ENCODE measurements at places on chromosomes 7 and 10. TPM values are rescaled to one million over a fixed set of nuclear protein-coding genes. Genes with fewer than 3 reads are reported as not detected.

The TMEM236 gene
- 2.0 TPM for total RNA-seq

The SLC18A2 gene
- total RNA-seq, result 1.8 TPM

The SNCG gene
- 167 TPM for total RNA-seq

The CAMK2B gene
- total RNA-seq, result 2.8 TPM

DNA sequence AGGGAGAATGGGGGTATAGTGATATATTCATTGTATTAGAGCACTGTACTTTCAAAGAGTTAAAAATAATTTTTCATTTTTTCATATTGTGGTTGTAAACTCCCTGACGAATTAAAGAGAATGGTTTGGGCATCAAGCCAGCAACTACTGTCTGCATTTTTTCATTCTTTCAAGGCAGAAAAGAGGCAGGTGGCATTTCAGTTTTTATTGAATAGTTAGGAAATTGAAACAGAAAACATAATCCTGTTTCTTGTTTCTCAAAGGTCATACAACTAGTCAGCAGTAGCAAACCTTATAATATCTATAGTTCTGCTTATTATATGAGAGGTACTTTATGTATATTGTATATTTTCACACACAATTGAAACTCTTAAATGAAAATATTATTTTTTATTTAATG is 303.9 kb upstream of the KCND2 start:
- no peaks in the 10 kb centered on the region for H3K27me3 ChIP-seq
- H3K4me1 ChIP-seq, result no peaks in the 10 kb centered on the region
- no peak overlapping the region for H3K27ac ChIP-seq
- no peak for DNase-seq

- H3K4me1 ChIP-seq, result no peaks in the 10 kb centered on the region
- no peak for DNase-seq
- H3K27ac ChIP-seq, result no peak overlapping the region
These were observed 333.6 kb upstream of the ZNF32 start for GRCh38 chr10:43982250-43982649.

DNA sequence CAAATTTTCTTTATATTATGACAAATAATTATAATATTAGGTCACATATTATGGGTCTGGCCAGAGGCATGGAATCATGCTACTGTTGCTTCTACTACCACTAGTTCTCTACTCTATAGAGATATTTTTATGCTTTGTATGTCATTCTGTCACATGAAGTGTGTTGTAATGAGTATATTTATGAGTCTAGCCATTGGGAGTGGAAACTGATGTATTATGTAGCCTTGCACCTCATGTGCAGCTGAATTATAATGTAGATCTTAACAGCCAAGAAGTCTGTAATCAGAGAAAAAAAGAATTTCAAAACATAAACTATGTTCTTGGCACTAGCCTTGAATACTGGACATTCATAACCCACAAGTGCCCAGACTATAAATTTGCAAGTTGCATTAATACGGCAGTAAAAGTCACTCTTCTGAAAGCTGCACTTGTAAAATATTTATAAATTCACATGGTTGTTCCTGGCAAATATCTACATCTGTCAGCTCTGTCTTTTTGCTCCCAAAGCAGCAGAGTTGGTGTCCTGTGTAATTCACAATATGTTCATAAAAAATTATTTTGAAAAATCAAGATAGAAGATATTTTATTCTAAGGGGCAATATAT is 48.6 kb upstream of the SKAP2 start:
- DNase-seq, result no peak
- no peaks in the 10 kb centered on the region for H3K27me3 ChIP-seq
- H3K4me1 ChIP-seq, result no peaks in the 10 kb centered on the region
- no peaks in the 10 kb centered on the region for H3K36me3 ChIP-seq
- H3K27ac ChIP-seq, result no peak overlapping the region

DNA sequence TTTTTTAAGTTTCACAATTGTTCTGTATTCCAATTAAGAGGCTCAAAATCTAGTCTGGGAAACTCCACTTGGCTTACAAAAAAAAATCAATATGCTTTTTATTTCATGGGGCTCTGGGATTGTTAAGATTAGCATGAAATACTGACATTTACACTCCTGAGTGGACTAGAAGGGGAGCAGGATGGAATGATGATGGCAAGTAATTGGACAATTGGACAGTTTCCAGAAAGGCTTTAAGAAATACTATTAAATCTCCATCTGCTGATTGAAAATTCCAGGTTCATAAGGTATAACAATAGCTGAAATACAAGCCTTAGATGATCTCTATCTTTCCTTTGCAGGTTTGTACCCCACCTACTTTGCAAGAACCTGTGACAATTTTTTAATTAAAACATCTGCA is 184.4 kb downstream of the LRRTM3 start:
- no peaks in the 10 kb centered on the region for H3K36me3 ChIP-seq
- no peak overlapping the region for H3K27ac ChIP-seq
- no peak overlapping the region for H3K4me3 ChIP-seq
- H3K27me3 ChIP-seq, result no peaks in the 10 kb centered on the region
- H3K4me1 ChIP-seq, result no peaks in the 10 kb centered on the region

DNA sequence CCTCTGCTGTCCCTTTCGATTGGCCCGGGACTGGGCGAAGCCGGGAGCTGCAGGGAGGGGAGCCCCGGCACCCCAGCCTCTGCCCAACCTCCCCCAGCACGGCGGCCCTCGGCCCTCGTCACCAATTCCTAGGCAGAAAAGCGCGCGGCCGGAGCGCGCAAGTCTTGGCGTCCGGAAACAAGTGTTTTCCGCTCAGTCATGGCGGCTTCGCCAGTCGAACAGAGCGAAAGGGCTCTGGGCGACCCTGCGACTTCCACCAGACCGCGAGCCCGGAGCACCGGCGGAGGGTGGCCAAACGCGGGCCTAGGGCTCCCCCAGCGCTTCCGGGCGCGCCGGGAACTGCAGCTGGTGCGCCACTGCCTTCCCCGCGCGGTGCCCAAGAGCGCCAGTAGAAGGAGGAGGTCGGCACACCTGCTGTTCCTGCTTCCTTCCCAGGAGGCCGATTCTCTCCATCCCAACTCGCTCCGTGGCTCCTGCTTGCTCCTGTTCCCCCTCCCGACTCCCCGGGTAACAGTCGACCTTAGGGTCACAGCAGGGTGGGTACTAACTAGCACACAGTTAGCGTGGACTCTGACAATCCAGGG is 729.9 kb downstream of the ZWINT start:
- no peaks in the 10 kb centered on the region for H3K36me3 ChIP-seq
- H3K27ac ChIP-seq, result no peak overlapping the region
- H3K4me3 ChIP-seq, result peak overlapping the region; percentile 67
- H3K4me1 ChIP-seq, result no peaks in the 10 kb centered on the region
- DNase-seq, result no peak

DNA sequence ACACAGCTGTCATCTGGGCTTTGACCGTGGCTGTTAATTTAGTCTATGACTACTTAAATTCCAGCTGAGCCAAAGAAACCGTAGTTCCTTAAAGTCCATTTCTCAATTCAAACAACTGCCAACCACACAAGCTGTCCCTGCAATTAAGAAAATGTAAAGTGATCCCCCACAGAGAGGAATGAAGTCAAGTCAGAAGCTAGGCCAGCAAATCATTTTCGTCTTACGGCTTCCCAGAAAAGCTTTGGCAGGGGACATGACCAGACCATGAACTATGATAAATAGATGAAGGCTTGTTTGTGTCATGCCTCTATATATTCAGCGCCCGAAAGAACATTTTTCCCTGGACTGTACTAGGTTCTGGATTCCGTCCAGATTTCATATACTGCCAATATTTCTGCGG is 54.6 kb downstream of the HACD1 start:
- no peak overlapping the region for H3K27ac ChIP-seq
- no peaks in the 10 kb centered on the region for H3K36me3 ChIP-seq
- no peak for DNase-seq
- no peaks in the 10 kb centered on the region for H3K4me1 ChIP-seq
- no peaks in the 10 kb centered on the region for H3K27me3 ChIP-seq
- no peak overlapping the region for H3K4me3 ChIP-seq

- no peaks in the 10 kb centered on the region for H3K4me1 ChIP-seq
- H3K4me3 ChIP-seq, result no peak overlapping the region
These were observed 27.7 kb upstream of the FKBP9 start for GRCh38 chr7:32929430-32930143.
